NCI-H460 (cell line): ENCODE measurements at places on chromosomes 3 and 15.

- DNase-seq = no peak
Observed at GRCh38 chr3:174438501-174439145, 420.5 kb upstream of the NAALADL2 start.

DNA sequence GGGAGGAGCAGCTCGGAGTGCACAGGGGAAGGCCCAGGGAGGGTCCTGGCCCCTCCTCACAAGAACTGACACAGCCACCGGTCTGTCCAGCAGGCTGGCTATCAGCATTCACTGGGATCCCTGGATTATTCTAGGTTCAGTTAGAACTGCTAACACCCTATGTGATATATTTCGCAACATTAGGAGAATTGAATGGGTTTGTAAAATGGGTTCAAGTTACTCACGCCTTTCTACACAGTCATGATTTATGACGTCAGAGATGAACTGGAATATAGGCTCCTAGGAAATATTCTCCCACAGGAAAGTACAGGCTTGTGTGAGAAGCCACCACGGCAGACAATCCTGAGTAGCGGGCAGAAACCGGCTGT is 969 bp upstream of the BSN start:
- peak; percentile 20 for DNase-seq

DNA sequence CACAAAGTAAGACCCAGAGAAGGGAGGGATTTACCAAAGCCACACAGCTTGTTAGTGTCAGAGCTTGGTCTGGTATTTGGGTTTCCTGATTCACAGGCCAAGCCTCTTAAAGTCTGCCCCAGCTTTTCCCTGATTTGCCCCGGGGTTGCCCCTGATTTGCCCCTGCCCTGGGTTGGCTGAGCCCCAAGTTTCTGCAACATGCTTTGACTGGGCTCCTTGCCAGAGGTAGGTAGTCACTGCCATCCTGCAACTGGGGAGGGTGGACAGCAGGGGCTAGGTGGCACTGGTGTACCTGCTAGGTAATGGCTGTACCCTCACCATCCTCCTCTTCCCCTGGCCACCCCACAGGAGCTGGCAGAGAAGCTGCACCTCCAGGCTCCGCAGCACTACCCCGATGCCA is 2.5 kb downstream of the MPI start:
- DNase-seq = no peak

DNA sequence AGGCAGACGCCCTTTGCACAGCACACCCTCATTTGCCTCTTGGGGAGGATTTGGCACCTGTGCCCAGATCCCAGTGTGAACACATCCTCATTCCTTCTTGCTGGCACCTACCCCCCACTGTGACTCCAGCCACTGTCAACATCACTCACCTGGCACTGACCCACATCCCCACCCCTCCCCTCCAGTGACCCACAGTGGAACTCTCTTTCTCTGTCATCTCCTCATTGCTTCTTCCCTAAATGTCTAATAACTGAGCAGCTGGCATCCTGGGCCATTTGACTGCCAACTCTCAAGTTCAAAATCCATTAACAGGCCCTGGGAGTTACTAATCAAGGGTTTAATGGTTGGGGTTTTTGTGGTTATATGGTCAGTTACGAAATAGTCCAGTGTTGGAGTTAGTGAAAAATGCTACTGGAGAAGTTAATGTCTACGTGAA is 14.4 kb downstream of the SNAPC5 start:
- DNase-seq = no peak

- no peak for DNase-seq
Observed at GRCh38 chr15:68348081-68348480, 70.5 kb downstream of the FEM1B start.

DNA sequence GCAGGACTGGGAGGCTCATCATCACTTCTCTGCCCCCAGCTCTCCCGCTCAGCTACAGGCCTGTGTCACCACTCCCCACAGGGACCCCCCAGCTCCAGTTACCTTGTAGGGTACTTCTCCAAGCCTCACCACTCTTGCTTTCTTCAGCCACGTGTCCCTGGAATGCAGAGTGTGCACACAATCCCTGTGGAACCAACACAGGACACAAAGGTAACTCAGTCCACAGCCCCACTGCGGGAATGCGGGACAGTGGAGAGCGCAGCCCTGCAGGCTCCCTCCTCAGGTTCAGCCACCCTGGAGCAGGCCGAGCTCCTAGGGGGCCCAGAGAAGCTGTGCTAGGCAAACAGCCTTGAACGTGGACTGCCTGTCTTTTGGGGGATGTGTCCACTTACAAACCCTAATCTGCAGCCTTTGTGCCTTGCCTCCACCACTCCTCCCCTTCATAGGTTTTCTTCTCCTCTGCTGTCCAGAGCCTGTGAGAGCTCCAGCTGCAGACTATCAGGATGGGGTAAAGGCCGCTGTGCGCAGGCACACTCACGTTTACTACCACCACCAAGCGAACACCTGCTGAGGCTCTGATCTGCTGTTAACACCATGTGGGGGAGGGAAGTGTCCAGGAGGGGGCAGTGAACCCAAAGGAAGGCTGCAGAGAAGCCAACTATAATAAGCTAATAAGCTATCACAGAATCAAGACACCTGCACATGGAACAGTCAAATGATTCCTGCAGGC is 26.0 kb downstream of the XPC start:
- no peak for DNase-seq

- no peak for DNase-seq
Observed at GRCh38 chr15:55282284-55282833, 7.3 kb downstream of the RAB27A start.

DNA sequence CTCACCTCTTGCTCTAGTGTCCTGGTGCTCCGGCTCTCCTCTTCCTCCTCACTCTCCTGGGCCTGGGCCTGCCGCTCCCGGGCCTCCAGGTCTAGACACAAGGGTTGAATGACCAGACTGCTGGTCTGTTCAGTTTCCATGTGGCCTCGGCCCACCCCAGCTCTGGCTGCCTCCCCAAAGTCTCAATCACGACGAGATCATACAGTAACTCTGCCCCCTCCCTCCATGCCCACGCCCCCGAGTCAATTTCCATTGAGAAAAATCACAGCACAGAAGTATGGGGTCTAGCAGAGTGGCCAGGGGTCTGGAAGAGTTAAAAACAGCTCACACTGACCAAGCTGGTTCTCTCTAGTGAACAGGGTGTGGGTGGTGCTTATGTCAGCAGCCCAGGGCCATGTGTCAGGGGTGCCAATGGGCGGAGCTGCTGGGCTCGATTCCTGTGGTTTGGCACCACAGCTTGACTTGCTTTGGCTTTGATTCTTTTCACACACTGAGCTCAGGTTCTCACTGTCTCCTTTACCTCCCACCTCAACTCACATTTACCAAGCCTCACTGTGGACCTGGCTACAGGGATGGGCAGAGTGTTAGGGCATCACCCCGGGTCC is 6.9 kb downstream of the C15orf62 start:
- DNase-seq = no peak

- no peak for DNase-seq
Observed at GRCh38 chr3:112814266-112814665, 32.4 kb downstream of the CD200R1L start.

DNA sequence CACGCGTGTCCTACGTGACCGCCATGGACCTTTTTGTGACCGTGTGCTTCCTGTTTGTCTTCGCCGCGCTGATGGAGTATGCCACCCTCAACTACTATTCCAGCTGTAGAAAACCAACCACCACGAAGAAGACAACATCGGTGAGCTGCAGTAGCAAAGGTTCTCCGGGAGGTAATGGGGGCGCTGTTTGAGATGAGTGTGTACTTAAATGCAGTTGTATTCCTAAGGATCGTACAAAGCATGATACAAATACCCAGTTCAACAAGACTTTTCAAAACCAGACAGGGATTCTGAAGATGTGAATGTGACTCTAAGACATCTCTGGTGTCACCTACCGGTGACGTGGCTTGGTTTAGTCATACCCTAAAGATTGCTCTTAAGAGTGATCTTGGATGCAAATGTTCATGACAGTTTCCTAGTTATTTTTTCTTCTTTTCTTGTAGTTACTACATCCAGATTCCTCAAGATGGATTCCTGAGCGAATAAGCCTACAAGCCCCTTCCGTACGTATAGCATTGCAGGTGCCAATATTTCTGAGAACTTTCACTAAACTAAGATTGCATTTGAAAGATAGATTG is 556.6 kb downstream of the GABRG3 start:
- no peak for DNase-seq

DNA sequence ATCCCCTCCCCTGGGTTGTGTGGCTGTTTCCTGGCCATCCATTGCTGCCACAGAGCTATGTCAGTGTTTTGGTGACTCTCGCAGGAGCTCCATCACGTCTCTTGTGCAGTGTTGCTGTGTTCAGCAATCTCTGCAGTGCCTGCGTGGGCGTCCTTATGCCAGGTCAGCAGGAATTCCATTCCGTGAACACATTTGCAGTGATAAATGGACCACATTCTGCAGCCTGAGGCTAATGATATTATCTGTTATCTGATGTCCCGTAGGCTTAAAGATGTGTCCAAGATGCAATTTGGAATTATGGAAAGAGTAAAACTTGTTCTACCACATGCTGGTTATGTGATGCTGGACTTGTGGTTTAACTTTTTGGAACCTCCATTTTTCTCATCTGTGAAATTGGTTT is 25.5 kb upstream of the COL6A6 start:
- no peak for DNase-seq

GRCh38 chr3:37938011-37938410 is 52.6 kb upstream of the VILL start:
- no peak for DNase-seq

GRCh38 chr3:21551019-21551418 is 200.0 kb downstream of the ZNF385D start:
- DNase-seq = no peak

DNA sequence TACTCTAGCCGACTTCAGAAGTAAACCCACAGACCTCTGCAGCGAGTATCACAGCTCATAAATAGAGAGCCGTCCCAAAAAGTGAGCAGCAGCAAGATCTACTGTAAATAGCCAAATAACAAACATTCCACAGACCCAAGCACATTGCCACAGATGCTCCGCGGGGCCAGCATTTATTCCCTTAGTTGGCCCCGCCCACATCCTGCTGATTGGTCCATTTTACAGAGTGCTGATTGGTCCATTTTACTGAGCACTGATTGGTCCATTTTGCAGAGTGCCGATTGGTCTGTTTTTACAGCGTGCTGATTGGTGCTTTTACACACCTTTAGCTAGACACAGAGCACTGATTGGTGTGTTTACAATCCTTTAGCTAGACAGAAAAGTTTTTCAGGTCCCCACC is 17.3 kb upstream of the GABRB3 start:
- no peak for DNase-seq

GRCh38 chr3:37661615-37662306 is 199.9 kb upstream of the CTDSPL start:
- no peak for DNase-seq

GRCh38 chr3:147669077-147669476 is 259.9 kb downstream of the ZIC1 start:
- DNase-seq = no peak

- no peak for DNase-seq
Observed at GRCh38 chr15:48354694-48355303, 23.6 kb downstream of the DUT start.

DNA sequence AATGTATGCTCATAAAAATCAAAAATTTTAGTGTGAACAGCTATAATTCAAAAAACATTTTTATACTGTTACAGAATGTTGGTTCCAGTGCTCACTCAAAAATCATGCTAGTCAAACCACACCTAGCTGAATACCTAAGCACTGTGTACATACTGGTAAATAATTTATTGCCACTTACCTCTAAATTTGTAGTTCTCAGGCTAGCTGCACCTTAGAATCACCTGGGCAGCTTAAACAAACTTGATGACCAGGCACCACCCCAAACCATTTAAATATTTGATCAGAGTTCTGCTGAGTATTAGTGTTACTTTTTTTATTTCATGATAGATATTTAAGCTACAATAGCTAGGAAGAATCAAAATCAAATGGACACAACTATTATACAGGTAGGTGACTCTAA is 32.3 kb upstream of the TMCO5A start:
- DNase-seq = no peak

DNA sequence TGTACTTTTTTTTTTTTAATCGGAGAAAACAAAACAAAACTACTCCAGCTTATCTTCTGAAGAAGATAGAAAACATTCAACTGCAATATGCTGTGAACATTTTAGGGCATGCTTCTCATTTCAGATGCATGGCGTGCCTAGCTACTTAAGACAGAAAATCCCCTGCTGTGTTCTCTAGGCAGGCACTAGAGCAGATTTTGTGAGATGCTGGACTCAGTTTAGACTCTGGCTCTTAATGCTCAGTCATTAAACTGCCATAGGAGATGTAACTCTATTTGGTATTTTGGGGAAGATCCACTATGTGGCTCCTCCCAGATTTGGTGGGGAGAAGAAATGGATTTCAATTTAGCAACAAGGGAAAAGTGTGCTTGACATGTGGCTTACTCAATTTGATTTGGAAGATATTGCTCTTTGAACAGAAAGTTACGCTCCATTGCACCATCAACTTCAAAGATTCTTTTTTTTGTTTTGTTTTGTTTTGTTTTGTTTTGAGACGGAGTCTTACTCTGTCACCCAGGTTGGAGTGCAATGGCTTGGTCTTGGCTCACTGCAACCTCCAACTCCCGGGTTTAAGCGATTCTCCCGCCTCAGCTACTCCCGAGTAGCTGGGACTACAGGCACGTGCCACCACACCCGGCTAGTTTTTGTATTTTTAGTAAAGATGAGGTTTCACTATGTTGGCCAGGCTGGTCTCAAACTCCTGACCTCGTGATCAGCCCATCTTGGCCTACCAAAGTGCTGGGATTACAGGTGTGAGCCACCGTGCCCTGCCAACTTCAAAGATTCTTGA is 62.0 kb upstream of the LEKR1 start:
- no peak for DNase-seq

- no peak for DNase-seq
Observed at GRCh38 chr3:64578797-64579196, 109.0 kb downstream of the ADAMTS9 start.

- DNase-seq = peak; percentile 91
Observed at GRCh38 chr3:12194669-12195161, 36.0 kb upstream of the TIMP4 start.

GRCh38 chr3:120203016-120203415 is 82.0 kb downstream of the GPR156 start:
- peak; percentile 7 for DNase-seq

- DNase-seq = no peak
Observed at GRCh38 chr3:59262076-59262498, 212.3 kb upstream of the CFAP20DC start.

- no peak for DNase-seq
Observed at GRCh38 chr15:78264304-78265136, at the start of gene DNAJA4. Gene DNAJA4 (plus strand): TSS chr15:78264562. CDS start chr15:78264764, 202 bp downstream.

DNA sequence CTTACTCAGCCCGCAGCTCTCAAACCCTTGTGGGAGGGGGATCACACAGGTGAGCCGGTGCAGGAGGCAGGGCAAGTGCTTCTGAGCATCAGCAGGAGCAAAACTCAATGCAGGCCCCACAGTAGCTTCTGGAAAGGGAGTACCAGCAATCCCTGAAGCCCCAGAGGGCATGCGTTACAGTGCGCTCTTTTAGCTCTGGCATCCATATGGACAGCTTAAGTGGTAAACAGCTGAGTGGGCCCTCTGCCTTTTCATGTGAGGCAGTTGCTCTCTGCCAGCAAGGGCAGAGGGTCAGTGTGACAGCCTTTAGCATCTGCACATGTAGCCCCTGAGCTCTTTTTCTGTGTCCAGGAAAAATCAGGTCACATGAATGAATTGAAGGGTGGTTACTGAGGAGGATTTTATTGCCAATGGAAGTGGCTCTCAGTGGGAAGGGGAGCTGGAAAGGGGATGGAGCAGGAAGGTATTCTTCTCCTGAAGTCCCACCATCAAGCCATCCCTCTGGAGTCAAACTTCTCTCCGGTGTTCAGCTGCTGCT is 464.3 kb upstream of the THRB start:
- DNase-seq = no peak

- DNase-seq = peak; percentile 72
Observed at GRCh38 chr3:43707998-43708397, 17.3 kb downstream of the ABHD5 start.
